Stimulated activated CD8-positive, alpha-beta memory T cell treated with anti-CD3 and anti-CD28 coated beads, Interleukin-7, amount 100 ng/mL, for 1 hour (primary cell): ENCODE measurements at places on chromosomes 5 and 9.

DNA sequence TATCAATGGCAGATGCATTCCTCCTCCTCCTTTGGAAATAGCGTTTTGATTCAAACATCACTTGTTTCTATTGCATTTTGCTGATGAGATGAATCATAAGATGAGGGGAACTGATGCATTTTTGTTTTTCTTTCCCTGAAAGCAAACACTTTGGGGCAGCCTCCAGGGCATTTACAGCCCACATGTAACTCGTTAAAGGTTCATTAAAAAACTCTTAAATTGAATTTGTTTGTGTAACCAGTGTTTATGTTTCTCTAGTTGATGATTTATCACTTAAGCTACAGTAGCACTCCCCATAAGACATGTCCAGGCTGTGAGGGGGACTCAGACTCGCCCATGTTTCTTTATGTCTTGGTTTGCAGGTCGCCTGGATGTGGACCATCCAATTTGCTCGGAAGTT, 246.1 kb upstream of the ANKH start:
- DNase-seq, result no peak

GRCh38 chr9:36772449-36773403, 200.0 kb downstream of the MELK start:
- no peak for DNase-seq

- DNase-seq, result no peak
Observed at GRCh38 chr9:69222970-69223369, 48.9 kb downstream of the TJP2 start.

DNA sequence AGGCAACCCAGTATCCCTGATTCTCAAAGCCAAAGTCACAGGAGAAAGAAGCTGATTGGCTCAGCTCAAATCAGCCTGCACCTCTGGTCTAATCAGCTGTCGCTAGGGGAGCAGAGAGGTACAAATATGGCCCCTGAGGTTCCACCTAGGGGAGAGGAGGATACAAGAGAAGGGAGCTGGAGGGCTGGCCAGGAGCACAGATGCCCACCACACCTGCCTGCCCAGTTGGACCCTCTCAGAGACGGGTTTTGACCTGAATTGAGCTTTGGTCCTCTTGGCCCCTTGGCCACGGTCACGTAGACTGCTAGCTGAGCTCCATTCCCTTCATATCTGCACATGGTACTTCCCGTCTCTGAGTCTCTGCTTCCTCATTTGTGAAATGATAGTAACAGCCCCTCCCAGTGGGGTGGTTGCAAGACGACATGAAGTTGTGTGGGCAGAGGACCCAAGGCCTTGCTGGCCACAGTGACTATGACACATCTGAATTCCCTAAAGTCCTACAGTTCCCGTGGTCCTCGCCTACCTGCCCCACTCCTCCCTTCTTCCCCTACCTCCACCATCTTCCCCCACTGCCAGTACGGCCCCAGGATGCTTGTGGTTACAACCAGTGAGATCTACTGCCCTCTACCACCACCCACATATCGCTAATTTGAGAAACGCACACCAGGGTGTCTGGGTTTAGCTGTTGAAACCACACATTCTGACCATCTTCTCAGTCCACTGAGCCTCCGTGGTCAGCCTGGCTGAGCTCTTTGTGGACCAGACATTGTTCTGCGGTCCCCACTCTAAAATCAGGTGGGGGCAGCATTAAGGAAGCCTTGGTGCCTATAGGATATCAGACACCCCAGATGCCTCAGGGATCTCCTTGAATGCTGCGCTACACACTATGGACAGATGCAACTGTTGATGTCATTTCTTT, 60.3 kb upstream of the NEK6 start:
- no peak for DNase-seq

DNA sequence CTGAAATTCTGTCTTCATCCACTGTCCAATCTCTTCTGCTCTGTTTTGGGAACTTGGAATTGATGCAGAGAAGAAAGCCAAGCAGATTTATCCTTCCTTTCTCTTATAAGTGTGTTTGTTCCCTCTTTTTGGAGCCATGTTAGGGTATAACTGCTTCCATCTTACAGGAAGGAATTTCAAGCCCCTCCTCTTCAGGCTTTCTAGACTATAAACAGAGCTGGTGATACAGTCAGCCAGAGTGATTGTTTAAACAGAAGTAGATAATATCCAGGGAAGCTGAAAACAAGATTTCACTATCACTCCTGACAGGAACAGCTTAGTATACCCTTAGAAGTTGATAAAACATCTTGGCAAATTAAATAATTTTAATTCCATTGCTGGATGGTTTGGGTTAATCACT, 102.1 kb upstream of the DMRT1 start:
- DNase-seq, result no peak

- DNase-seq, result no peak
Observed at GRCh38 chr9:84736081-84736480, 66.6 kb downstream of the NTRK2 start.

GRCh38 chr5:132271251-132272246, 14.1 kb downstream of the PDLIM4 start:
- no peak for DNase-seq
